Stimulated activated CD4-positive, alpha-beta T cell treated with anti-CD3 and anti-CD28 coated beads, Interleukin-1b, Interleukin-23, amount 100 ng/mL, for 1 hour (primary cell): ENCODE measurements at places on chromosomes 6 and 20.
A peak's percentile ranks its signal among the peaks of the same experiment; 100 is the strongest.

DNA sequence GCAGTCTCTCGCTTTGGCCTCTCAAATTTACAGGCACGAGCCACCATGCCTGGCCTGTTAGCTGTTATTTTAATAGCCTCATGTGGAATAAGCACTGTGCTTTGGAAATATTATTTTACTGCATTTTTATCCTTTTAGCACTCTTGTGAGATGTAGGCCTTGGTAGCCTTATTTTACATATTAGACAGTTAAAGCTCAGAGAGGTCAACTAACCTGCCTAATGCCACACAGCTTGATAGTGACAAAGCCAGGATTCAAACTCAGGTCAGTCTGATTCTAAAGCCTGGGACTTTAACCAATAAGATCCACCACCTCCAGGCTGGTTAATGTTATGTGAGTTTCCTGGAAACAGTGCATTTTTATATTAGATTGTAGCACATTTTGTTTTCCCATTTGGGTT lies 9.5 kb downstream of the TNFAIP3 start:
- no peak for DNase-seq

GRCh38 chr20:33811776-33812151 lies 616 bp downstream of the CHMP4B start:
- DNase-seq, result no peak

GRCh38 chr20:35447082-35447789 lies 8.2 kb upstream of the CEP250 start:
- peak; percentile 74 for DNase-seq

- no peak for DNase-seq
Observed at GRCh38 chr6:134537146-134537555, 219.2 kb upstream of the SGK1 start.

GRCh38 chr20:59605601-59606364 lies 1.4 kb downstream of the PHACTR3 start:
- no peak for DNase-seq

- DNase-seq, result no peak
Observed at GRCh38 chr6:6897140-6897539, 210.6 kb upstream of the RREB1 start.

GRCh38 chr20:44936510-44936909 lies 23.7 kb downstream of the TOMM34 start:
- DNase-seq, result no peak

GRCh38 chr6:168165891-168166290 lies 86.9 kb upstream of the FRMD1 start:
- no peak for DNase-seq

- DNase-seq, result peak; percentile 70
Observed at GRCh38 chr6:37483917-37484785, 15.5 kb downstream of the CCDC167 start.

GRCh38 chr20:57656821-57657534 lies 36.8 kb upstream of the ZBP1 start:
- DNase-seq, result no peak

DNA sequence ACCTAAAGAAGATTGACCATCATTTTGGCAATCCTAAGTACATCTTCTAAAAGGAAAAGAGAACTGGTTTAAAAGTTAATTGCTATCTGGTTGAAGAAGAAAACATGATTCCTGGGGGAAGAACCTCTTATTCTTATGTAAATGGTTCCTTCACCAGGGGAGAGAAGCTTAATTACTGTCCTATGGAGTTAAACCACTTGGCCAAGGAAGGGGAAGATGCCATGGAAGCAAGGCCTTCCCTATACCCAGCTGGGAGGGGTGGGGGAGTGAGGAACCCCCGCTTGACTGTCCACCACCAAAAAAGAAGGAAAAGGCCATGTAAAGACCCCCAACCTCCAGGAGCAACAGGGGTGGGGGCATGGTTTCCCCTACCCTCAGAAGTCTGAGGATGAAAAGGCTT lies 962.1 kb downstream of the GRIK2 start:
- no peak for DNase-seq

GRCh38 chr6:116562019-116562403 lies 8.5 kb downstream of the CALHM4 start:
- DNase-seq, result no peak

- no peak for DNase-seq
Observed at GRCh38 chr6:157092736-157093135, 230.6 kb downstream of the TMEM242 start.
